ENCODE measurements at places on chromosomes 7 and 10.

GRCh38 chr7:10156972-10157371 lies 816.7 kb upstream of the PHF14 start:
- DNase-seq, result no peak

- no peak for DNase-seq
These were observed 2.1 kb downstream of the NHLRC2 start for GRCh38 chr10:113856563-113856962.

DNA sequence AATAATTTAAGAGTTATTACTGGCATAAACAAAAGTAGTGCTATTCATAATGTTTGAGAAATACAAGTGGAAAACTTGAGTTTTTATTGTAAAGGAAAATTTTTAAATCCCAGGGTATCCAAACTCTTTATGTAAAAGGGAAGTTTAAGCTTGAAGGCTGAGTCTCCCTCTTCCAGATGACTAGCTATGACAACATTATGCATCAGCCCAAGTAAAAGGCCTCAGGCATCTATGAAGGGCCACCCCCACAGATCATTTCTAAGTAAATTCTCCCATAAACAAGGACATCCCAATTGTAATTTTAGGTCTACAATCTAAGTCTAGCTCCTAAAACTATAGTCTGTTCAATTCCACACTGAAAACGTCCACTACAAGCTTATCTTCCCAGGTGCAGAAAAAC lies 166.2 kb upstream of the STEAP1 start:
- no peak for DNase-seq

- no peak for DNase-seq
These were observed 135.1 kb downstream of the C10orf105 start for GRCh38 chr10:71584461-71584860.

- no peak for DNase-seq
These were observed 168.8 kb upstream of the FRMD4A start for GRCh38 chr10:14499601-14499904.

DNA sequence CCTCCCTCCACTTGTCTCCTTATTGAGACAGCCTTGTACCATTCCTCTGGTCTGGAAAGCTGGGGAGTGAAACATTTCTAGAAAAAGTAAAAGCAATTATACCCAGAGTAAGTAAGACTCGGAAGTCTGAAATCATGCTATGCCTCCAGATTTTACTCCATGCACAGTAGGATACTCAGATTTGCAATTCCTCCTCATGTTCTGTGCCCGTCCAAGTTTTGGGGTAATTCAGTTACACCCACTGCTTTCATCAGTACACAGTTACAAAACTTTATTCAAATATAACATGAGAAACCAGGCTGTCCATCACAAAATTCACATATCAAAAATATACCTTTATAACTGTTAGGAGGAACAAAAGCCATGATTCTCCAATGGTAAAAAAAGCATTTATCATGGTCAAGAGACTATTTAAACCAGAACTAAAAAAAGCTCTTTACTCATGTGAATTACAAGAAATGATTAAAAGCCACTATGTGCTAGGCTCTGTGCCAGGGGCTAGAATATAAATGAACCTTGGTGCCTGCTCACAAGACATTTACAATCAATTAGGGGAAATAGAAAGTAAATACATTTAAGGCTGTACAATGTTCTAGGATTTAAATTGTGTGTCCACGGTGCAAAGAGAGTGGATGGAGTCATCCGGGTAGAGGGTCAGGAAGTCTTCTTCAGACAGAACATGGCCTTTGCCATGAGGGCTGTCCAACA lies 320.2 kb downstream of the ELMO1 start:
- no peak for DNase-seq

GRCh38 chr7:1924258-1924817 lies 254.3 kb downstream of the ELFN1 start:
- DNase-seq, result no peak

DNA sequence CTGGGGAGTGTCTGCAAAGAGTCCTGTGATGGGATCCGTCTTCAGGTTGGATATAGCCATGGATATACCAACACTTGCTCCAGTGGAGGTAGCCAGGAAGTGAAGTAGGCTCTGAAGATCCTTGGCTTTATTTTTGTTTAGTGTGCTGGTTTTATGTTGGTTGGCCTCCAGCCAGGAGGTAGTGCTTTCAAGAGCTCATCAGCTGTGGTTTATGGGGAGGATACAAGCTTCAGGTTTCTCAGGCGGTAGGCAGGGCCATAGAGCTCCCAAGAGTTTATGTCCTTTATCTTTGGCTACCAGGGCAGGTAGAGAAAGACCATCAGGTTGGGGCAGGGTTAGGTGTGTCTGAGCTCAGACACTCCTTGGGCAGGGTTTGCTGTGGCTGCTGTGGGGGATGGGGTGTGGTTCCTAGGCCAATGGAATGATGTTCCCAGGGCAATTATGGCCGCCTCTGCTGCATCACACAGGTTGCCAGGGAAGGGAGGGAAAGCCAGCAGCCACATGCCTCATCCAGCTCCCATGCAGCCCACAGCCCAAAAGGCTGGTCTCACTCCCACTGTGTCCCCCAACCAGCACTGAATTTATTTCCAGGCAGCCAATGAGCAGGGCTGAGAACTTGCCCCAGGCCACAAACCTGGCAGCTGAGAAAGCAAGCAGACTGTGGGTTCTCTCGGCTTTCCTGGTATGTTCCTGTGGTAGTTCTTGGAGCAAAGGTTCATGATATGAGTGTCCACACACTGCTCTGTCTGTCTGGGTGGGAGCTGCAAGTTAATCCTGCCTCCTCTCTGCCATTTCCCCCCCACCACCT lies 67.0 kb upstream of the PRLHR start:
- DNase-seq, result no peak

GRCh38 chr10:2893158-2893845 lies 174.0 kb upstream of the PFKP start:
- no peak for DNase-seq

GRCh38 chr7:16914771-16915170 lies 33.0 kb upstream of the AGR3 start:
- DNase-seq, result no peak

DNA sequence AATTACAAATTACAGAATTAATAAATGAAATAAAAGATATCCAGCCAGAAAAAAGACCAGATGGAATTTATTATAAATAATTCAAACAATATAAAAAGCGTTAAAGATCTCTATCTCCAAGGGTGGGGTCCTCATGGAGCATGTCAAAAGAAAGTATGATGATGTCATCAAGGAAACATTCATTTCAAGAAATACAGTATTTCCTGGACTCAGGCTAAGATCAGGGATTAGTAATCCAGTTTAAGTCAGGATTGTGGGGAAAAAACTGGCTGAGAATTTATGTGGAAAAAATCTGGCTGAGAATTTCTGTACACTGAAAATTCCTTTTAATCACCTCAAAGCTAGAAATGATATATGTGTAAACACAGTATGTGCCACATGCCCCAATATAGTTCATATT lies 1075.3 kb downstream of the XPNPEP1 start:
- DNase-seq, result no peak

DNA sequence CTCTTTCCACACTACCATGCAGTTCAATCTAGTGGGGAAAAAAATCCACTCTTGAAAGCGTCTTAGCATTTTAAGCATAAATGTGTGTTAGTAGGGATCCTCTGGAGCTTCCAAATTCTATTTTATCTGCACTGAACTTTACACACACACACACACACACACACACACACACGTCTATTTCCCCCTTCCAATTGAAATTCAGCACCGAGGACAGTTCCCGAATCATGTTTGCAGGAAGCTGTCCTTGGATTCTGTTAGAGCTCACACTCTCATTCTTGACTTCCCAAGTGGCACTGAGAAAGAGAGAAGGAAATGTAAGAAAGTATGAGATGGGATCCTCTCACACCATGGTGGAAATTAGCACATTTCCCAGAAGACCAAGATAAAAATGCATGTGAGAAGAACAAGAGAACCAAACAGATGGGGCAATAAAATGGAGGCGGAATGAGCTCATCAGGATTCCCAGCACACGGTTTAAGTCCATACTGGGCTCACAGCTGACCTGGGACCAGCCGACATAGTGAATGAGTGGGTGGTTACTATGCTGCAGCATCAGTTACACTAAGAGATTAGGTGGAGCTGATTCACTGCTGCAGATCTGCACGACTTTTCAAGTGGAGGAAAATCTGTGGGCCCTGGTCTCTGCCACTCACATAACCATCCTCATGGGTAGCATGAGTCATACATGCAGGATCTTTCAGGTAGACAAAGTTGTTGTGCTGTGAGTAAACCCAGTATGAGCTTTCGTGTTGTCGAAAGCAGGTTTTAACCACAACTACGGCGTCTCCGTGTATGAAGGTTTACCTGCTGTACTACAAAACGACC lies 3.3 kb upstream of the NPTX2 start:
- DNase-seq, result no peak

- DNase-seq, result no peak
These were observed 32.1 kb upstream of the CALN1 start for GRCh38 chr7:72444026-72444776.

GRCh38 chr7:141676618-141677017 lies 25.3 kb downstream of the DENND11 start:
- no peak for DNase-seq

DNA sequence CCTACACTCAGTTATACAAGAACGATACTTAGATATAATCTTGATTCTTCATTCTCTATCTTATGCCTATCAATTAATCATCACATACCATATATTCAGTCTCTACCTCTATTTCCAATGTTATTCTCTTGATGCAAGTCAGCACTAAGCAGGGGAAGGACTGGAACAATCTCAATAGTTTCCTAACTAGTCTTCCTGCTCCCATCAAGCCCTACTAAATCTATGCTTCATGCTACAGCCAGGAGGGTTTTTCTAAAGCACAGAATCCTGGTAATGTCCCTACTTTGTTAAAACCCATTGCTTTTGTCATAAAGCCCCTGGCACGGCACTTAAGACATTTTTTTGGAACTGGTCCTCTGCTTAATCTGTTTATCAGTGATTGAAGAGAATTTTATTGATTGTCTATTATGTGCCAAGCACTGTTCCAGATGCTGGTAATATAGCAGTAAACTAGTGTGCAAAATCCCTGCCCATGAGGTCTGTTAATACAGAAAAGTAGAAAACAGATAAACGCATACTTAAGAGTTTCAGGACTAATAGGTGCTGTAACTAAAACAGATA lies 323.3 kb upstream of the LRRN3 start:
- DNase-seq, result no peak

GRCh38 chr10:102781090-102781920 lies 37.6 kb downstream of the WBP1L start:
- DNase-seq, result no peak

- DNase-seq, result no peak
These were observed 110.8 kb upstream of the LRGUK start for GRCh38 chr7:134016223-134016941.

GRCh38 chr7:111126987-111127386 lies 36.1 kb downstream of the LRRN3 start:
- no peak for DNase-seq

GRCh38 chr7:48551652-48552051 lies 372.7 kb upstream of the CDC14C start:
- DNase-seq, result no peak

DNA sequence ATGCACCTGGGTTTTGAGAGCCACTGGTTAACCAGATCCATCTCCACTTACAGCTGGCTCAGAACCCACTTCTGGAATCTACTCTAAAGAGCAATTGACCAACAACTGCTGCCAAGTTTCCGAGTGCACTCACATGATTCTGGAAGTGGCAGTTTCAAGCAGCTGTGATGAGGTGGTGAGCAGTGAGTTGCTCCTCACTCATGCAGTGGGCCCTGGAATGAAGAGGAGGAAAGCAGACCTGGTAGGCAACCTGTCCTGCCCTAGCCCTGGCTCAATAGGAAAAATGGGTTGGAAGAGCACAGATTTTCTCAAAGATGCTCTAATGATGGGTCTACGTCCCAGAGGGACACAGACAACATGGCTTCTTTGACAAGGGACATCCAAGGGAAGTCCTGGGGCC lies 70.7 kb upstream of the NPY start:
- DNase-seq, result no peak

Measured in AG04450 (cell line).